ENCODE measurements at places on chromosomes 13 and 19. TPM values are rescaled to one million over a fixed set of nuclear protein-coding genes. Genes with fewer than 3 reads are reported as not detected.
A peak's percentile ranks its signal among the peaks of the same experiment; 100 is the strongest.

Gene METTL21C
- total RNA-seq = not detected

Gene NLRP7
- total RNA-seq = not detected

- DNase-seq = no peak
Measured at GRCh38 chr19:22545751-22546150, 88.4 kb upstream of the ZNF492 start.

DNA sequence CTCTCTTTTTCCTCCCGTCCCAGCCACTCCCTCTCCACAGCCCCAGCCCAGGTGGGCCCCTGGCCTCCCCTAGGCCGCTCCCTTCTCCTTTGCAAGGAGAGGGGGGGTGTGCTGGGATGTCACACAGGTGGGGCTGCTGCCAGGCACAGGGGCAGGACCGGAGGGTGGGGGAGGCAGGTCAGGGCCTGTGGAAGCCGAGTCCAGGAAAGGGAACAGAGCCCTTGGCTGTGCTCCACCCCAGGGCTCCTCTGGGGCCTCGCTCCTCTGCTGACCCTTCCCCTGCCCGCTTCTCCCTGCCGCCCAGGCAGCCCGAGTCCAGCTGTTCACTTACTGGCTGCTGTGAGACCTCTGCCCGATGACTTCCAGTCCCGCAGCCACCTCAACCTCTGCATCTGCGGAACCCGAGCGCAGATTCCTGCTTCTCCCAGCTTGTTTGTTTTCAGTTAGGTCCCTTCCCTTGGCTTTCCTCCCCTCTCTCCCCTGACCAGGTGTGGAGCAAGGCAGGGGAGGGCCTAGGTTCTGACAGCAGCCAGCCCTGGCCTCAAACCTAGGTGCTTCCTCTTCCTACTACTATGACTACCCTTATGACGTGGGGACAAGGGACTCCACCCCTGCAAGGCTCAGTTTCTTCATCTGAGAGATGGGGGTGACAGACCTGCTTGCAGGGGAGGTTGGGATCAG lies 850 bp upstream of the KLK11 start:
- no peak for DNase-seq

DNA sequence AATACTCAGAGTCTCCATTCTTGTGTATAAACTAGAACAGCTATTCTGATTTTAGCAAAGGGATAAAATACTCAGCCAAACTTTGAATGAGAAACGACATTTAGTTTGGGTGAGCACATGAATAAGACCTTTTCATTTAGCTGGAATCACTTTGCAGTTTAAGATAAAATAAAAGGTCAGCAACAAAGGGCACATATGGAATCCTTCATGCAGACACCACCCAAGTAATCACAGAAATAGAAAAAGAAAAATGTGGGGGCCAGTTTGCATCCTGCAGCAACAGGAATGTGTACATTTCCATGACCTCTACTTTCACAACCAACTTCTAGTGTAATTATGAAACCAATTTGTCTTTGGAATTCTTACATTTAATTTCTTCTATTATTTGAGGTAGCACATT lies 1637.4 kb downstream of the PCDH9 start:
- no peak for DNase-seq

GRCh38 chr19:23991170-23991569 lies 76.5 kb downstream of the ZNF726 start:
- DNase-seq = no peak

GRCh38 chr13:98142380-98143156 lies at the start of gene FARP1:
Gene FARP1, plus strand, starts transcription at chr13:98143094. Its CDS starts 70,149 bp downstream, at chr13:98213243.
- DNase-seq = peak; percentile 79

Data from MG63 (cell line).